ENCODE measurements at places on chromosomes 16 and 17.

DNA sequence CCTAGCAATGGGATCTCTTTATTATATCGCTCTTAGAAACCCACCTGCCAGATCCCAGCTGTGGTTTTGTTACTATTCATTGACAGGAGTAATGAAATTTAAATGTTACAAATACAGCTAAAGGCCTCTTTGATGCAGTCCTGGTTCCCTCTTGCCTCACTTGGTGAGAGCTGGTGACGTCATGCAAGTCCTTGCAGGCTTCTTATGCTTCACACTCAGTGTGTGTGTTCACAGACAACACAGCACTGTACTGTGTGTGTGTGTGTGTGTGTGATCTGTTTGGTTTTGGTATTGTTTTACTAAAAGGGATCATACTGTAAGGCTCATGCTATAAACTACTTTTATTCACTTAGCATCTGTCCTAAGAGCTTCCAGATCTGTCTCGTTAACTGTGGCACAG lies 75.0 kb downstream of the USP22 start:
- no peak for DNase-seq

- no peak for DNase-seq
Measured at GRCh38 chr16:66406534-66407221, 20.4 kb upstream of the BEAN1 start.

DNA sequence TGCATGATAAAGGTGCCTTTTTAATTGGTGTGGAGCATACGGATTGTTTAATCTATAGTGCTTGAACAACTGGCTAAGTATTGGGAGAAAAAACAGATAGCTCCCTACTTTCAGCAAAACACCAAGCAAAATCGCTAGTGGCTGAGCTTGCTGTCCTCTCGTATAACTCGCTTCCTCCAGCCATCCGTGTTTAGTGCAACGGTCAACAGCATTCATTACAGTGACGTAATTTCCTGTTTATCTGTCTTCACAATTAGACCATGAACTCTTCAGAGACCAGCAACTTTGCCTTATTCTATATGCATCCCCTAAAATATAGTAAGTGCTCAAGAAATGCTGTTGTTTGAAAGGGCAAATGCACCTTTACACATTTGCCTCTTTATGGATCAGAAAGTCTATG lies 511.9 kb downstream of the HAPSTR1 start:
- DNase-seq, result no peak

- DNase-seq, result no peak
Measured at GRCh38 chr16:68473358-68474070, 25.2 kb upstream of the SMPD3 start.

DNA sequence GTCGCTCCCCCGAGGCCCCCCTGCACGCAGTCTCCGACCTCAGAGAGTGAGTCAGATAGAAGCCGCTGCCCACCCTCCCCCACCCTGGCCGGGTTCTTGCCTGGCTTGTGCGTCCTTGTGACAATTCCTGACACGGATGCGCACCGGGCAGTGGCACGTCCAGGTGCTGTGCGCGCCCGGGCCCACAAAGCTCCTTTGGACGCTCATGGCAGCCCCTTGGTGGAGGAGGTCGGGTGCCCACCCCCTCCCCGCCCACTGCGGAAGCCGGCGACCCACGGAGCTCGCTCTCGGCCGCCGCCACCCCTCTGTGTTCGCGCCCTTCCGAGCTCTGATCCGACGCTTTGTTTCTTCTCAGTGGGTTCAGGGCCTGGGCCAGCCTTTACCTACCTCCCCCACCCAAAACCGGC lies 662 bp upstream of the TUBB3 start:
- DNase-seq, result peak; percentile 62

DNA sequence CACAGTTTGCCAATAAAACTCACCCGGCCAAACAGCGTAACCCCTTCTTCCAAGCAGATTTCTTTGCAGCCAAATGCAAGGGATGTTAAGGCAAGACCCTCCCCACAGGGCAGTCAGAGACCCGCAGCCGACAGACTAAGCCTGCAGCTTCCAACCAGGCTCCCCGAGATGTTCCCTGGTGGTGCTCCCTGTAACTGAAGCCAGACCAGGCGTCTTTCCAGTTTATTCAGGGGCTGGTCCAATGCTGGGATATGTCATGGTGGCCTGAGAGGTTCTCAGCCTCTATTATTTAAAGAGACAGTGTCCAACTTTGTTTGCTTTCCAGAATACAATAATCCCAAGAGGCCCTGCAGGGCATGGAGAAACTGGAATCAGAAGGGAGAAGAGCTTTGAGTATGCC lies at the start of gene PMP22:
Gene PMP22, minus strand, starts transcription at position 196 of the 400 bp plus-strand sequence. CDS start 4,599 bp downstream, outside the sequence.
- no peak for DNase-seq

GRCh38 chr17:72205357-72205756 lies 84.5 kb downstream of the SOX9 start:
- no peak for DNase-seq

GRCh38 chr16:87733190-87733589 lies 32.6 kb downstream of the KLHDC4 start:
- DNase-seq, result no peak

DNA sequence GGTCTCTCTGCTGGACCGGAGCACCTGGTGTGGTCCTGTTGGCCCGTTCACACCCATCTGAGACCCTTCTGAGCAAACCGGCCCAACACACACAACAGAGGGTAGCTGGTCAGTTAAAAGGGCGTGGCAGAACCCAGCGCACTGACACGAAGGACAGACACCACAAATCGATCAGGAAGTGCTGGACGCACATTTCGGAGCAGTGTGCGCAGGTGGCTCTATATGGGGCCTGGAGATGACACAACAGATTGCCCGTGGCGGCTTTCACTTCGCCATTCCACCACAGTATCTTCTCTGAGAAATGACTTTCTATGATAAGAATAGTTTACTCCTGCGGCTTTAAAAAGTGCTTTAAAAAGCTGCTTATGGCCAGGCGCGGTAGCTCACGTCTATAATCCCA lies 12.5 kb downstream of the CCDC57 start:
- DNase-seq, result no peak

- DNase-seq, result no peak
Measured at GRCh38 chr17:31518478-31518877, 127.0 kb downstream of the RAB11FIP4 start.

DNA sequence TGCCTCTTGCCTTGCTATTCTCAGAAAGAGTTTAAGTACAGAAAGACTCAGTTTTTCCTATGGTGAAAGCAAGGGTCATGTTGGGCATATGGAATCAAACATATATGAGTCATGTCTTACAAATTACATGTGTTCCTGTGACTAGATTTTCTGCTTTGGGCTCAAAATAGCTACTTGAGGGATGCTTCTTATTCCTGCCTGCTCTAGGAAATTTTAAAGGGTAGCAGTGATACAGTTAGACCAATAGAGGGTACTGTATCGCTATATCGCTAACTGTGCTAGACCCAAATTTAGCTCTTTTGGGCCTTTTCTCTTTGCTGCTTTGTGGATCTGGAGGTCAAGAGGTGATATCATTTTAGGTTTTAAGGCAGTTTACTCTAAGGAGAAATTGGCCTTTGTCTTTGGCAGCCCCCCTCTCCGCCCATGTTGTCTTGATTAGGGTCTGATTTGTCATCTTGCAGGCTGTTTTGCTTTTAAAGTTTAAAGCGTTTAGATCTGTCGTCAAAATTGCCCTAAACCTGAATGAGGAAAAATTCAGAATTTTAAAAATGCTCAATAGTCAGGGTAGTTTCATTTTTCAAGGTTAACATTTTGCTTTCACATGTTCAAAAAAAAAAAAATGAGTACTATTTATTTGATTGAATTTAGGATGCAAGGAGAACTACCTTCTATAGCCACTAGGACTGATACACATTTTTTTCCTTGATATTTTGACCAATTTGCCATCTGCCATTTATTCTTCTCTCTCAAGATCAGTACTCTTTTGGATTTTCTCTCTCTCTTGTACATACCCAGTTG lies 8.8 kb downstream of the NFATC3 start:
- no peak for DNase-seq

- DNase-seq, result no peak
Measured at GRCh38 chr17:29619251-29619650, 3.5 kb downstream of the CORO6 start.

GRCh38 chr17:19812407-19812806 lies 55.3 kb downstream of the ULK2 start:
- DNase-seq, result peak; percentile 1

DNA sequence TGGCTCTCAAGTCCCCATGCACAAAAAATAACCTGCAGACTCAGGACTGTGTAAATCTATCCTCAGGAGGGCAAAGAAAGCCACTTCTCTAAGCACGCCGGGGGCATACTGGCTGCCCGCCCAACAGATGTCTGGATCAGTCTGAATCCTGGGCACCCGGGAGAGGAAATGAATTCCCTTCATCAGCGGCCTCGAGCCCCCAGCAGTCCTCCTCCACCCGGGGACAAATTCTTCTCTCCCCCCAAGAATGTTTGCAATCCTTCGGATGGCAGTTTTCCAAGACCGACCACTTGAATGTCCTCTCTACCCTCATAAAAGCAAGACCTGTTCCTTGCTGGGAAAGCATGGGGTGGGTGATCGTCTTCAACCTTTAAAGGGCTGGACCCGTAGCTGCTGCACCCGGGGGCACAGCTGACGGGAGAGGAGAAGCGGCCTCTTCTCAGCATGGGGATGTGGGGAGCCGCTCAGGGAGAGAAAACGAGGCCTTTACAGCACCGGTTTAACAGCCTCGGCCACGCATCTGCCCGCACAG lies 9.4 kb upstream of the MAP2K3 start:
- DNase-seq, result no peak

DNA sequence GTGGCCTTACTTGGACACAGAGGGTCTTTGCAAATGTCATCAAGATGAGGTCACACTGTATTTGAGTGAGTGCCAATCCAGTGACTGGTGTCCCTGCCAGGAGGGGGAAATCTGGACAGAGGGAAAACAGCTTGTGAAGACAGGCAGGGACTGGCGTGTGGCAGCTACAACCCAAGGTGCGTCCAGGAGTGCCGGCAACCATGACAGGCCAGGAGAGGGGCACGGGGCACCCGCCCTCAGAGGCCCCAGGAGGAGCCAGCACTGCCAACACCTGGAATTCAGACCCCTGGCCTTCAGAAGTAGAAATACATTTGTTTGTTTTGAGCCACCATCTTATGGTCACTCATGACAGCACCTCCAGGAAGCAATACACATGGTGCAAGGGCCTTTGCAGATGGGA lies 225.7 kb downstream of the CPPED1 start:
- DNase-seq, result no peak

- DNase-seq, result no peak
Measured at GRCh38 chr16:10266809-10267208, 84.6 kb upstream of the GRIN2A start.

GRCh38 chr16:23670137-23670776 lies 8.4 kb upstream of the PLK1 start:
- DNase-seq, result peak; percentile 67

DNA sequence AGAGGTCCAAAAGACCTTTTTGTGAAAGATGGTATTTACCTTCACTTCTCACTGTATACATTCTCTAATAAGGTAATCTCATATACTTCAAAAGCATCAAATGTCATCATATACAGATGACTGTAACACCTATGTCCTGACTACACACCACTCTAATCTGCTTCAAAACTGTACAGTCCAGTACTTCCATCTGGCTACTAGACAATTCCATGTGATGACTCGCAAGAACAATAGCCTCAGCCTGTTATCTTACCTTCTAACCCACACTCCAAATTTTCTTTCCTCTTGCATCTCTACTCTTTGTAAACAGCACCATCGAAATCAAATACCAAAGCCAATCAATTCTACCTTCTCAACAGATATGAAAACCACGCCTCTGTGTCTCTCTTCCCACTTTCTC lies 24.1 kb downstream of the MYO1D start:
- DNase-seq, result no peak

DNA sequence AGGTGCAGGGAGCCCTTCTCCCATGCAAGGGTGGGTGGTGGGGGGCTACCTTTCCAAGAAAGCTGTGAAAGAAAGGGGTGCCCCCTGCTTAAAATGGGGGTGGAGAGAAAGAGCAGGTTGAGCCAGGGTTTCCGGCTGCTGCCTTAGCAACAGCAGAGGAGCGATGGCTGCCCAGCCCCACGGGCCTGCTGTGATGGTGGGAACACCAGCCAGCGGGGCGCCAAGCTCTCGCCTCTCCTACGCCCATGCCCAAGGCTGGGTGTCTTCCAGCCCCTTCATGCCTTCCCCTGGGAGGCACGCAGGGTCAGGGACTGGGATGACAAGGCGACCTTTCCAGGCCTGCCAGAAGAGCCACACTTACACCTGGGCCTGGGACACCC lies 3.0 kb downstream of the FMNL1 start:
- DNase-seq, result no peak

- DNase-seq, result no peak
Measured at GRCh38 chr16:57615813-57616212, 12.6 kb upstream of the ADGRG1 start.

Data from AG04449 (cell line).